Stimulated activated CD4-positive, alpha-beta T cell treated with anti-CD3 and anti-CD28 coated beads, Interleukin-15, amount 100 ng/mL, for 1 hour (primary cell): ENCODE measurements at places on chromosomes 2 and 18.

DNA sequence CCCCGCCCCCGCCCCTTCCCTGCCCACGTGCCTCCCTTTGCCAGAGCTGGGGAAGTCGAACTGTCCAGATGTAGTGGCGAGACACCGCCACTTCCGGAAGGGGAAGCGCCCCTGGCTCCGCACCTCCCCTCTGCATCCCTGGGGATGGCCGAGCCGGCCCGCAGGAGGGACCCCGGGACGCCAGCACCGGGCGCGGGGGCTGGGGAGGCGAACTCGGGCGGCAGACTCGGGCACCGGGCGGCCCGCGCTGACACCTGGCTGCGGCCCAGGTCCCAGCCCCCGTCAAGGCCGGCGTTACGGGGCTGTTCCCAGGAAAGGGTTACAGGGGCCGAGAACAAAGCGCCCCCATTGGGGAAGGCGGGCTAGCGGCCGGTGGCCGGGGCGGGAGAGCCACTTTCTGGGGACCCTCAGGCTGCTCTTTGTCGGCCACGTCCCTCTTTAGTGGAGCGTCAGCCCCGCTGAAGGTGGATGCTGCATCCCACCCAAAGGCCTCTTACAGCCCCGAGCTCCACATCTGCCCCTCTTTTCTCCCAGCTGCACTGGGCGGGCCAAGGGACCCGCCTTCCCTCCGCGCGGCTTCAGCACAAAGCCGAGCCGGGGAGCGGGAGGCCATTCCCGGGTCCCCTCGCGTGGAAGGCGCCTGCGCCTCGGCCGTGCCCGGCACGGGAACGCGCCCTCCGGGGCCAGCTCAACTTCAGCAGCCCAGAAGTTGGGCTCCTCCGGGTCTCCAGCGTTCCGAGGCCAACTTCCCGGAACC is 1.3 kb downstream of the SDC1 start:
- no peak for DNase-seq

- no peak for DNase-seq
Measured at GRCh38 chr2:112887964-112888749, 22.8 kb upstream of the IL37 start.

DNA sequence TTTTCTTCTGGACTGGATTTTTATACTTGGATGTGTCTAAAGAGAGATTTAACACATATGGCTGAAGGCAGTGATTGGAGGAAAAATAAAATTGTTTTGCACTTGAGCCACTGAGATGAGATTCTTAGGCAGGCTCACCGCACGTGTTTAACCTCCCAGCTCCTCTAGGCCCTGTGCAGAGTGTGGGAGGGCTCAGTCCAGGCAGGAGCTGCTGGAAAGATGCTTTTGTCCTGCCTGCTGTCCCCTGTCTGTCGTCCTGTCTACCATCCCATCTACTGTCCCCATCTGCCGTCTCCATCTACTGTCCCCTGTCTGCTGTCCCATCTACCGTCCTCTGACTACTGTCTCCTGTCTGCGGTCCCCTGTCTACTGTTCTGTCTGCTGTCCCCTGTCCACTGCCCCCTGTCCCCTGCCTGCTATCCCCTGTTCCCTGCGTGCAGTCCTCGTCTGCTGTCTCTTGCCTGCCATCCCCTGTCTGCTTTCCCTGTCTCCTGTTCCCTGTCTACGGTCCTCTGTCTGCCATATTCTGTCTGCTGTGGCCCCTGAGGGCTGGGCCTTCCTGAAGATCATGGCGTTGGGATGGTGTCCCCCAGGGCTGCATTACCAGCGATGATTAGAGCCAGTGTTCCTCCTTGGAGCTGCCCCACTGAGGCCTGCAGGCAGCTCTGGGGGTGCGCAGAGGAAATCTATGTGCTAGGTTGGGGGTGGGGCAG is 43.7 kb upstream of the HS6ST1 start:
- DNase-seq, result no peak

GRCh38 chr18:36814994-36815393 is 13.8 kb downstream of the TPGS2 start:
- no peak for DNase-seq
